ENCODE measurements at places on chromosomes 12 and 14.

GRCh38 chr12:57718641-57719528, 19.7 kb downstream of the AGAP2 start:
- no peak for DNase-seq

GRCh38 chr14:94129758-94130414, 482 bp upstream of the IFI27L2 start:
- peak; percentile 39 for DNase-seq

- no peak for DNase-seq
Observed at GRCh38 chr12:52837413-52837741, 3.3 kb upstream of the KRT79 start.

- DNase-seq: no peak
Observed at GRCh38 chr12:88247241-88247643, 105.1 kb downstream of the TMTC3 start.

GRCh38 chr12:118617611-118618450, 241.5 kb downstream of the SUDS3 start:
- no peak for DNase-seq

GRCh38 chr14:90303473-90303872, 28.3 kb downstream of the NRDE2 start:
- DNase-seq: no peak

- DNase-seq: no peak
Observed at GRCh38 chr14:75005357-75005756, 2.6 kb downstream of the EIF2B2 start.

DNA sequence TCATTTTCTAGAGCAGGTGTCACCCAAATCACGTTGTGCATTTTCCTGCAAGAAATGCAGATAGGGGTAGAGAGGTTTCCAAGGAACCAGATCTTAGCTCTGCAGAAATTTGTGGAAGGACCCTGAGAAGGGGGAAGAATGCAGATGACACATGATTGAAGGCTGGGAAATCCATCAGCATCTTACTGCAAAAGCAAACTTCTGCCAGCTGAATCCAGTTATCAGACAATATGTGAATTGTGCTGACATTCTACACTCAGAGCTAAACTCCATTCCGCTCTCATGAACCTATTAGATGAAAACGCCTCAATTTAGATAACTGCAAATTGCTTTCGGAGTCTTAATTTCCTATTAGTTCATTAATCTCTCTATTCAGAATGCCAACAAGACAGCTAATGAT, 211.3 kb upstream of the NOS1 start:
- DNase-seq: no peak

GRCh38 chr12:23684121-23684520, 265.3 kb downstream of the SOX5 start:
- DNase-seq: no peak

- DNase-seq: no peak
Observed at GRCh38 chr12:109310247-109311125, 1.4 kb upstream of the FOXN4 start.

DNA sequence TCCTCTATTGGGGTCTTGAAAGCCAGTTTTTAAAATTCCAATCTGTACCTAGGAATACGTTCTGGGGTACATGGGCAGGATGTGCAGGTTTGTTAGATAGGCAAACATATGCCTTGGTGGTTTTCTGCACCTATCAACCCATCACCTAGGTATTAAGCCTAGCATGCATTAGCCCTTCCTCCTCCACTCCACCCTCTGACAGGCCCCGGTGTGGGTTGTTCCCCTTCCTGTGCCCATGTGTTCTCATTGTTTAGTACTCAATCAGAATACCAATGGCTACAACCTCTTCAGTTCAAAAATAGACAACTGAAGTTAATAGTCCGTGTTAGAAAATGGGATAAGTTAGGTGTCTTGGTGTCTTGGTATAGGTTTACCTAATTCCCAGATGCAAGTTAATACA, 3.4 kb downstream of the NTS start:
- DNase-seq: no peak

GRCh38 chr14:93347850-93348249, 868 bp downstream of the COX8C start:
- no peak for DNase-seq

DNA sequence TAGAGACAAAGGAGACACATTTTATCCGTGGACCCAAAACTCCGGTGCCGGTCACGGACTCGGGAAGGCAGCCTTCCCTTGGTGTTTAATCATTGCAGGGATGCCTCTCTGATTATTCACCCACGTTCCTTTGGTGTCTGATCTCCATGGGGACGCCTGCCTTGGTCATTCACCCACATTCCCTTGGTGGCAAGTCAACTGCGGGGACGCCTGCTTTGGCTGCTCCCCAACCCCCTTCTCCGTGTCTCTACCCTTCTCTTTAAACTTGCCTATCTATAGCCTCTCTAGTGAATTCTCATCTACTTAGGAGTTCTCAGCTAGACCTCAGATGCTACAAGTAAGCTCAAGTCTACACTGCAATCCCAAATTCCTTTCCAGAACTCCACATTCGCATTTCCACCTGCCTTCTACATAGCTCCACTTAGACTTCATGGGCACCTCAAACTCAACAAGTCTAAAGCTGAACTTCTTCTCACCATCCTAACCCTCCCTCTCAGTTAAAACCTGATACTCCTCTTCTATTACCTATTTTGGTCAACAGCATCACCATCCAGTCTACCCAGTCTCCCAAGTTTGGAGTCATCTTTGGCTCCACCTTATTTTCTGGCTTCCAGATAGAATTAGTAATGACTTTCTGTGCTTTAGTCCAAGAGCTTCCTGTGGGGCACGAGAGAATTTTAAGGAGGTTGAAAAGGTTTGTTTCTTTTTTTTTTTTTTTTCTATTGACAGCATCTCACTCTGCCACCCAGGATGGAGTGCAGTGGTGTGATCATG, 14.4 kb downstream of the SPTLC2 start:
- DNase-seq: no peak

- no peak for DNase-seq
Observed at GRCh38 chr12:116820064-116820656, 61.1 kb downstream of the HRK start.

DNA sequence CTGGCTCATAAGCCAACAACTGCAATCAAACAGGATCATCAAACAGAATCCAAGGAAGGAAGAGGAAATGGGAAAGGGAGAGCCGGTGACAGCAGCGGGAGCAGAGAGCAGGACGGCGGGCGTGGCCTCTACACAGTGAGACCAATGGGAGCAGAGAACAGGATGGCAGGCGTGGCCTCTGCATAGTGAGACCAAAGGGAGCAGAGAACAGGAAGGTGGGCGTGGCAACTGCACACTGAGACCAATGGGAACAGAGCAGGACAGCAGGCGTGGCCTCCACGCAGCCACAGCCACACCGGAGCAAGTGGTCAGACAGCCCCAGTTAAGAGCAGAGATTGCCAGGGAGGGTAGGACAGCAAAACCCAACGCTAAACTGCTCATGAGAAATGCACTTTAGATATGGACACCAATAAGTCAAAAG, 16.4 kb downstream of the LRCOL1 start:
- DNase-seq: peak; percentile 57

DNA sequence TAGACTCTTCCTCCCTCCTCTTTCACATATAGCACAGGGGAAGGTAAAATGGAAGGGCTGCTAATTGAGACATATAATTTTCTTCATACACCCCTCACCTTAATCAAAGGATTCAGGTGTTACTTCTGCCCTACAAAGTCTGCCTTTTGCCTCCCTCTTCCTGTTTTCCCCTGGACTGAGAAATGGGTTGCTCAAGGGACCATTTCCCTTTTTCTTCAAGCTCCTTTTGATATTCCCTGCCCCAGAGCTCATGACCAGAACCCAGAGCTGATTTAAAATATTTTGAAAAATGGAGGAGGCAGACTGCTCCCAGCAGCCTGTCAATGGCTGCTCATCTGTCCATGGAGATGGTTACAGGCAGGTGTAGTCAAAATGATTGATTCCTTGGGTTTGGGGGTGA, 6.3 kb upstream of the PIP4K2C start:
- no peak for DNase-seq

- DNase-seq: no peak
Observed at GRCh38 chr12:106601031-106601430, 18.2 kb downstream of the RFX4 start.

GRCh38 chr14:94392510-94392935, 4.1 kb upstream of the SERPINA1 start:
- no peak for DNase-seq

- no peak for DNase-seq
Observed at GRCh38 chr12:111034083-111034885, 113.9 kb upstream of the MYL2 start.
